Retina (tissue), 1 donor: ENCODE measurements at places on chromosomes 7 and 10.

- DNase-seq = no peak
Observed at GRCh38 chr7:21054427-21055112, 267.9 kb upstream of the SP8 start.

GRCh38 chr10:82071231-82071630 lies 196.2 kb downstream of the NRG3 start:
- no peak for DNase-seq

GRCh38 chr7:49763791-49764190 lies 9.6 kb upstream of the VWC2 start:
- DNase-seq = no peak

DNA sequence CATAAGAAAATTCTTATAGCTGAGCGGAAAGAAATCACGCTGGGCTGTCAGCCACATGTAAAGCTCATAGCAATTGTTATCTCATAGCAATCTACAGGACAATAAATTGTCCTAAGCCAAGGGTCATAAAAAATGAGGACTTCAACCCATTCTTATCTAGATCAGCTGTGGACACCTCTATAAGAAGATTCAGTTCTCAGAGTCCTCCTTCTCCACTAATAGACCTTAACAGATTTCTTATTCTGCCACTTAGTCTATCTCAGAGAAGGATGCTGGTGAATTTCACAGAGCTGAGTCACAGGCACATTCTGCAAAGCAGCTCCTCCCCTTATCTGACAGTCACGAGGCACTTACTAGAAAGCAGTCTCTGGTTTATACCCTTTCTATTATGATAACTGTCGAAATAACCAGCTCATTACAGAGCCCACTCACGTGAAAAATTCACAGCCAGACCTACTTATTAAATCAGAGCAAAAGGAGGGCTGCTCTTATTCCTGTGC lies 185.3 kb upstream of the PCLO start:
- no peak for DNase-seq

DNA sequence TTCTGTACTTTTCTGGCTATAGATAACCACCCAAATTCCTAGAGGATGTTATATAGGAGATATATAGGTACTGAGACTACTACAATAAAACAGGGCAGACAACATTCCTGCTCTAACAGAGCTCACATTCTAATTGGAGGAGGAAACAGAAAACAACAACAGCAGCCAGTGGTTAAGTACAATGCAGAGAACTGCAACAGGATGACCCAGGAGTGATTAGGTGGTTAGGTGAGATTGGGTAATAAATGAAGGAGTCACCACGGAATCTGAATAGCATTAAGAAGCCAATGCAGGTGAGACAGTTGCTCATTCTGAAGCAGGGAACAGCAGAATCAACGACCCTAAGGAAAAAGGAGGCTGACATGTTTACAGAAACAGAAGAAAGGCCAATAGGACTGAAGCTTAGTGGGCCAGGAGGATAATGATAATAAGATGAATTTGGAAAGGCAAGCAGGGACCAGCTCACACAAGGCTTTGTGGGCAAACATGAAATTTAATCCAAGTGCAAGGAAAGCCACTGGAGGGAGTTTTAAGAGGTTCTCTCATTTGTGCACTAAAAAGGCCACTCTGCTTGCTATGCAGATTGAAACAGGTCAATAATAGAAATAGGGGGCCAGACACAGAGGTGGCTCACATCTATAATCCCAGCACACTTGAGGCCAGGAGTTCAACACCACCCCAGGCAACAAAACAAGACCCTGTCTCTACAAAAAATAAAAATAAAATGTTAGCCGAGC lies 16.9 kb upstream of the REEP3 start:
- DNase-seq = no peak

- DNase-seq = peak; percentile 2
Observed at GRCh38 chr10:96118604-96119450, 11.3 kb upstream of the ZNF518A start.

GRCh38 chr10:97292862-97293198 lies 393 bp upstream of the ARHGAP19 start:
- DNase-seq = no peak

GRCh38 chr7:4621396-4621795 lies 60.7 kb upstream of the FOXK1 start:
- DNase-seq = no peak

DNA sequence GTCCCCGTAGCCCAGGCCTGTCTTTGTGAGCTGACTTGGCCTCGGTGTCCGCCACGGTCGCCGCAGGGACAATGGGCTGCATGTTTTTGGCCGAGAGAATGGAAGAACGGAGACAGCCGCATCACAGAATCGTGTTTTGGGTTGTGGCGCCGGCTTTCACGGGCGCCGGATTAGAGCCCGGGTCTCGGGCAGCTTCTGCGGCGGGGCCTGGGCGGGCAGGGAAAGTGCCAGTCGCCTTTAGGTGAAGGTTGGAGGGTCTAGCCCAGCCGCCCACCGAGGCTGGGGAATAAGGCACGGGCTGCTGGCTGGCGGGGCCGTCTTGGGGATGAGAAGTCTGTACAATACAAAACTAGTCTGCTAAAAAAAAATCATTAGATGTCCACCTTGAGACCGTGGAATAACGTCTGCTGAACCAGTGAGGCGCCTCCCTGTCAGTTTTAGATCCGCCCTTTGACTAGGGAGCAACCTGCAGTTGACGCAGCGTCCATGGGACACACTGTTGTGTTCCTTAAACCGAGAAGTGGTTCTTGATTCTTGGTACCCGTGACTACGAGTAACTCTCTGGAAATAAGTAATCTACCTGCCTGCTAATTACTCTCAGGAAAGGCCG lies 577 bp downstream of the DNAJB9 start:
- no peak for DNase-seq

GRCh38 chr7:150631084-150631826 lies 930 bp downstream of the GIMAP6 start:
- no peak for DNase-seq

GRCh38 chr7:139620676-139621344 lies 97.3 kb downstream of the CLEC2L start:
- no peak for DNase-seq

DNA sequence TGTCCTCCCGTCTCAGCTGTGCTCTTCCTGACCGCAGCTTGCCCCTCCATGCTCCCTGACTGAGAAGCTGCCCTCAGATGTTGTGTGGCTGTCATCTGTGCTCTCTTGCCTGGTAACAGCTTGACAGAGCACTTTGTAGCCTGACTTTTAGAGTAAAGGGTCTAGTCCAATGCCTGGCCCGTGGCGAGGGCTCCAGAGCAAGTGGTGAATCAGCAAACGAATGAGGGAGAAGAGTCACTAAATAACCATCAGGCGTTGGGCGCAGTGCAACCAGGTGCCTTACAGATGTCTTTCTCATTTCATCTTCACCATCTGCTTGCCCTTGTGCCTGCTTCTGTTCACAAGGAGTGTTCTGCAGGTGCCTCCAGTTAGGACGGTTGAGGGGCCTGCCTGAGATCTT lies 45.6 kb downstream of the MKI67 start:
- DNase-seq = no peak

GRCh38 chr7:2730846-2731770 lies 43.1 kb downstream of the AMZ1 start:
- DNase-seq = no peak

DNA sequence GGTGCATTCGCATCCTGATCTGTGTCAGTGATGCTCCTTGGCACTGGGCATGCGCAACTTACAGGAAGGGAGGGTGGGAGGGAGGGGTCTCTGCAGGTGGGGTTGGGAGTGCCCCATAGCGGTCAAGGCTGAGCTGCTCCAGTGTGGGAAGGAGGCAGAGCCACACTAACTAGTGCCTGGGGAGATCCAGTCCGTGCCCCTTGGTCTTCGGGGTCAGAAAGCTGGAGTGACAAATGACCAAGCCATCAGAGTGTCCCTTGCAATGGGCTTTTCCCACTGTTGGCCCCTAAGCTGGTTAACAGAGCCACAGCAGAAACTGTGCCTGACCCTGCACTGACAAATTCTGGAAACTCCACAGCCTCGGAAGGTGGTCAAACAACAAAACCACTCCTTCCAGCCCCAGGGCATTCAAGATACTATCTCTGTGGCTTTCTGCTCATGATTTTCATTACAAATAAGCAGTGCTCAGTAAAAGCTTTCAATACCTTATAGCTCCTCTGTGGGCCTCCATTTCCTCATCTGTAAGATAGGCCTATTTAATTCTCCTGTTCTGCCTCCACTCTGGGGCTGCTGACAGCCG lies 138.1 kb upstream of the UNC5B start:
- no peak for DNase-seq

GRCh38 chr10:501596-501995 lies 187.9 kb downstream of the DIP2C start:
- no peak for DNase-seq

GRCh38 chr7:149811831-149812490 lies 26.2 kb upstream of the ZNF862 start:
- DNase-seq = no peak

- no peak for DNase-seq
Observed at GRCh38 chr7:108724251-108725100, 154.8 kb downstream of the DNAJB9 start.

GRCh38 chr10:28677888-28678686 lies 766 bp downstream of the BAMBI start:
- peak; percentile 85 for DNase-seq

GRCh38 chr10:115861455-115861854 lies 411.6 kb downstream of the GFRA1 start:
- no peak for DNase-seq

DNA sequence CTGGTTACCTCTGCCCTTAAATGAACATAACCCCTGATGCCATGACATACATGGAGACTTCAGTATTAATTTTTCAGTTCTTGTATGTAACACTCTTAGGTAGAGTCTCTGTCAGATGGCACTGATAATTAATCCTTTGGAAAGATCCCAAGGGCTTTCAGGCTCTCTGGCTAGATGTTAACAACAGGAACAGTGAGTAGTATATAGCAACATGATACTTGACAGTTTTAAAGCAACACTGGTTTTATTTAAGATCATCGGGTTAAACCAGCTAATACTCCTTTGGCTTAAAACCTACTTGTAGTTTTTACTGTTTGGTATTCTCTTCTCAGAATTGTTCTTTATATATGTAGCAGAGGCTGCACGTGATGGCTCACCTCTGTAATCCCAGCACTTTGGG lies 27.3 kb downstream of the AHCYL2 start:
- no peak for DNase-seq

- DNase-seq = no peak
Observed at GRCh38 chr10:35910234-35910633, 268.1 kb upstream of the FZD8 start.

DNA sequence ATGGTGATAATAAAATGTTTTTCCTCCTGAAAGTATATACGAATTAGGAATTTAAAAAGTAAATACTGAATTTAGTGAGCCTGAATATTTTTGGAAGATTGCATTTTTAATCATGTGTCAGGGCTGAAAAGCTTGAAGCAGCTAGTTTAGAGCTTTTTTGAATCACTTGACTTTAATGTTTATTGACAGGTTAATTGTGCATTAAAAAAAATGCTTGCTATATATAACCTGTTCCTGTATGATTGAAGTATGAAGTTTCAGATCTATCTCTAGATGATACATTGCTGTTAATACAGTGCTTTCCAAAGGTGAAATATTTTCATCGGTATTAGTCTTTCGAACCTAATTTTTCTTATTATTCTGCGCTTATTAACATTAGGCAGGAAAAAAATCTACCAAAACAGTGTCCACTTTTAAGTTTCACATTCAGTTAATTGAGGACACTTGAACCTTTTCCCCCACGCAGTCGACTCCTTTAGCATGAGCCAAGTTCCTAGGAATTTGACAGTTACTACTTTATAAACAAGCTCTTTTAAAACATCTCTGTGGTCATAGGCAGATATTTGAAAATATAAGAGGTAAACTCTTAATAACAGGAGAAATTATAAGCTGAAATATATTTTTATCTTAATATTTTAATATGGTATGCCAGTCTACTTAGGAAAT lies 187.1 kb downstream of the MLLT10 start:
- peak; percentile 61 for DNase-seq

- DNase-seq = no peak
Observed at GRCh38 chr7:118974836-118975235, 750.3 kb downstream of the ANKRD7 start.

DNA sequence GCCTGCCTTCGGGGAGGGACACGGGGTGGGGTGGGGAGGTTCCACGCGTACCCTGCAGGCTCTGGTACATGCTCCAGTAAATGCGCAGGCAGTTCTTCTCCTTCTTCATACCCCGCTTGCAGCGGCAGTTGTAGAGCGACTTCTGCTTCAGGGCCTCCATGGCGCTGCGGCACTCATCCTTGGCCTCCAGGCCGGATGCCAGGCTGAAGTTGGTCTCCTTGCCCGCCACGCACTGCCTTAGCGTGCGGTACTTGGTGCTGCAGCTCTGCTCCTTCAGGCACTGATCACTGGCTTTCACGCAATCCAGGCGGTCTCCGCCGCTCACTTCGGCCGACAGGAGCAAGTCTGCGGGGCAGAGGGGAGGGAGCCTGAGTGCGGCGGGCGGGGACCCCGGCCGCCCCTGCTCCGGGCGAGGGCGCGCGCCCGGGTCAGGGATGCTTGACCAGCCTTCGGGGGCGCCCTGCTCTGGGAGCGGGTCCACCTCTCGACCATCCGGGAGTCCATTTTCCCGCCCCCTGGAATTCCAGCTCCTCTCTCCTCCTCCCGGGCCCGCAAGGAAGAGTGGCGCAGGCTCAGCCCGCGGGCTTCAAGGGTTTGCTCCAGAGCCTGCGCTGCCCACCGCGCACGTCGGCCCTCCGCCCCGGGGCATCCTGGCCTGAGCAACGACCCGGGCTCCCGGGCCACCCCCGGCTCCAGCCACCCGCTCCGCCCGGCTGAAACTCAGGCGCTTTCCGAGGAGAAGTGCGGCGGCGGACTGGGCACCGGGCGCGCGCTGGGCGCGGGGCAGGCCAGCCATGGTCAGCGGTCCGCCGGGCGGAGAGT lies 2.0 kb downstream of the GFRA1 start:
- peak; percentile 83 for DNase-seq

DNA sequence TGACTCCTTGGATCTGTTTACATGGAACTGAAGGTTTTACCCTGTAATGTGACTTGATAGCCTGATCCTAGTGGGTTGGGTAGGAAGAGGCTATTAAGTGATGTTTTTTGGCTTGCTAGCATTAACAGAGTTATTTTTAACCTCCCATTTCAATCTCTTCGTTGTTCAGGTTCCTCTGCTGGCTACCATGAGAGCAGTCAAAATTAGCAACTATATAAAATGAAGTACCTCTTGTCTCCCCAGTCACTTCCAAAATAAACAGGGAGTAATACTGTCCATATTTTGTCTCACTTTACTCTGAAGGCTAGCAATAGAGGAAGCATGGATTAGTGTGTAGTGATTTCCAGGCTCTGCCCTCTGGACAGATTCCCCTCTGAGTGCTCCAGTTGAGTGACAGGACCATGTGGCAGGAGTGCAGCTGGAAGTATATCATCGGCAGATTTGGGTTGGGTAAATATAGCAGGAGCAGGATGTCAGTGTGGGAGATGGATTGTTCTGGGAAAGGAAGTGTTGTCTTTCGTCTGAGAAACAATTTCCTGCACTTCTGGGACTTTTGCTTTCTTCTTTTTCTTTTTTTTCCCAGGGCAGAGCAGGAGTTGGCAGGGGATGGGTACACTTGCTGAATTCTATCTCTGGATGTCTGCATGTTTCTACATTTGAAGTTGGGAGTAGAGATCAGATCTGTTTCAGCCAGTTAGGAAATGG lies 35.2 kb downstream of the GBF1 start:
- DNase-seq = no peak

- no peak for DNase-seq
Observed at GRCh38 chr7:80316811-80317210, 182.2 kb downstream of the GNAI1 start.

- peak; percentile 99 for DNase-seq
Observed at GRCh38 chr7:23013715-23014649, at the start of gene HYCC1. TSS of gene HYCC1 (minus strand) at chr7:23014130. CDS start at chr7:22991111, 23,019 bp downstream.

- no peak for DNase-seq
Observed at GRCh38 chr7:120961638-120962173, 11.1 kb downstream of the ING3 start.
